ENCODE measurements at places on chromosomes 2 and 18.
A peak's percentile ranks its signal among the peaks of the same experiment; 100 is the strongest.

DNA sequence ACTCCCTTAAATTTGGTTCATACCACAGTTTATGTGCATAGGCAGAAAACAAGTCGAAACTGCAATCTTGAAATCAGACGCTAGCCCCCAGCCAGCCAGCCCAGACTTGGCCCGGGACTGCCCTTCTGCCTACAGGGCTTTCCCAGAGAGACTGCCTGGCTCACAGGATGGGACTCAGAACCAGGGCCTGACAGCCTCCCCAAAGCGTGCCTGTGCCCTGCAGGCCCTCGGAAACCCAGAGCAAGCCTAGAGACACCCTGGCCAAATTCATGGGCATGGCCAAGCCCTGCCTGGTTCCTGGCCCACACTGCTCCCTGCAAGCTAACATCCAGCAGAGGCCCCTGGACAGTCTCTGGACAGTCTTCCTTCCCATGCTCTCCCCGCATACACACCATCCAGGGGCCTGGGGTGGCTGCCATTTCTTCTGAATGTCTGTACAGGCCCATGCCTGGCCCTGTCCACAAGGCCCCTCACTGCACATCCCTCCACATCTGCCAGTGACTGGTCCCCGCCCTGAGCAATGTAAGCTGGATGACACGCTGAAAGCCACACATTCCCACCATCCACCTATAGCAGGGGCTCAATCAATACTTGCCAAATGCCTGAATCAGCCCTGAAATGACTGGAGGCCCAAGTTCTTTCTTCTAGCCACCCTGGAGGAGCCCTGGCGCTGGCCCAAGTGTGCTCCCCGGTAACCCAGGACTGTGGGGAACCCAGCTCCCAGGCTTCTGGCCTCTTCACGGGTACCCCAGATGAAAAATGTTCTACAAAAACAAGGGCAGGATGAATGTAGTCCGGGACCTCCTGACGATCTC is 73.1 kb downstream of the HDAC4 start:
- no peak for DNase-seq

DNA sequence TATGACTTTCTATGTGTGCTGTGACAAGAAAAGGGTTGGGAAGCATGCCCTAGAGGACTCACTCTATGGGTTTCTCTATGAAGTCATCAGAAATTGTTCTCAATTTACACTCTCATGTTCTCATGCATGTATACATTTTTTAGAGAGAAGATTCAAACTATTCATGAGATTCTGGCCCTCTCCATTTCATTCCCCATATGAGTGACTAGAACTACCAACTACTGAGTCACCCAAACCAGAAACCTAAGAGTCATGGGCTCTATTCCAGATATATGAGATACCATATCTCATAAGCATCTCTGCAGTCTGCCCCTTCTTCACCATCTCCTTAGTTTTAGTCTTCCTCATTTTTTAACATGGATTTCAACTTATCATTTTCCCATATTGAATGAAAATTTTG is 87.7 kb downstream of the EXOC6B start:
- no peak for DNase-seq

- no peak for DNase-seq
Observed at GRCh38 chr18:33923980-33924379, 300.7 kb downstream of the NOL4 start.

DNA sequence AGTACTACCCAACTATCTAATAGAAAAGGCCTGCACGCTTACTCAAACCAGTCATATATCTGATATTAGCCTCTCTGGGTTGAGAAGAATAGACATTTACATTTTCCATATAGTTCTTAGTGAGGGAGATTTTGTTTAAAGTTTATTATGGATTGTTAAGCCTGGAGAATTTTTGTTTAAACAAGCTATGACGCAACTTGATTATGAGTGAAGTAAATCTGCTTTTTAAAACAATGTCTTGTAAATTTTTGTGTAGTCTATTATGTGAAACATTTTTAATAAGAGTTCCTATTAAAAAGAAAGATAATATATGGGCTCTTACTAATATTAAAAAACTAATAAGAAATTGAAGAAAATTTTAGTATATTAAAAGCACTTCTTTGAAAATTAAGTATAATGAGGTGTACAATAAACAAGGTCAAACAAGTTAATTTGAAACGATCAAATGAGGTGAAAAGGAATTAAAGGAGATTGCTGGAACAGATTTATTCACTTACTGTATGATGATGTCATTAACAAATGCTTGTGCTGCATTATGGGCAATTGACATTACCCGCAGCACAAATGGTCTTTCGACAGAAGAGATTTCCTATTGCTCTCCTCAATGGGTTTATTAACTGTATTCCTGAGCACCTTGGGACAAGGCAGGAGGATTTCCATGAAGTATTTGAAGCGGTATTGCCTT is 229.2 kb upstream of the SMIM21 start:
- DNase-seq = no peak

DNA sequence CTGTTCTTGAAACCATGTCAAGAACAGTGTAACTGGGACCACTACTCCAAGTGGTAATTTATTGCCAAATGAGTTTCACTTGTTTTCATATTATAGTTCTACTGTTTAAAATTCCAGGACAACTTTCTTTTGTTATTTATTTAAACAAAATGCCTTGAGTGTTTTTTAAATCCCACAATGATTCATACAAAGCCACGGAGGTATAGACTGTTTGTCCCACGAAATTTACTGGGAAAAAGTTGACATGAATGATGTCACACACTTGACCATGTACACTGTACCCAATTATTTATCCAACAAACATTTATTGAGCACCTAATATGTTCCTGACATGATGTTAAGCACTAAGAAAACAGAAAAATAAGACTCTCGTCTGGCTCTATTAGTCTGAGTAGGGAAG is 243.9 kb upstream of the SIX2 start:
- DNase-seq = peak; percentile 40

DNA sequence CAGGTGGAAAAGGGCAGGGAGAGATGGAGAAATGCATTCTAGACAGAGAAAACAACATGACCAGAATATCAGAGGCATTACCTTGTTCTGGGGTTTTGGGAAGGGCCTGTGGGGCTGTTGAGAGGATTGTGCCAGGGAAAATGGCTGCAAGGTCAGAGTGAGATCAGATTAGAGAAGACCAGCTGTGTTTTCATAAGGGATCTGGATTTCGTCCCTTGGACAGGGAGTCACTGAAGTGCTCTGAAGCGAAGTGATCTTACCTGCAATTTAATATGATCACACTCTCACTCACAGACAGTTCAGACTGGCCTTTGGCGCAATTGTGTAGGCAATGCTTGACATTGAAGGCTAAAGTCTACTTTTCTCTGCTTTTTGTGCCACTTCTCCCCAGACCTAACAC is 20.3 kb upstream of the REG3G start:
- DNase-seq = no peak

DNA sequence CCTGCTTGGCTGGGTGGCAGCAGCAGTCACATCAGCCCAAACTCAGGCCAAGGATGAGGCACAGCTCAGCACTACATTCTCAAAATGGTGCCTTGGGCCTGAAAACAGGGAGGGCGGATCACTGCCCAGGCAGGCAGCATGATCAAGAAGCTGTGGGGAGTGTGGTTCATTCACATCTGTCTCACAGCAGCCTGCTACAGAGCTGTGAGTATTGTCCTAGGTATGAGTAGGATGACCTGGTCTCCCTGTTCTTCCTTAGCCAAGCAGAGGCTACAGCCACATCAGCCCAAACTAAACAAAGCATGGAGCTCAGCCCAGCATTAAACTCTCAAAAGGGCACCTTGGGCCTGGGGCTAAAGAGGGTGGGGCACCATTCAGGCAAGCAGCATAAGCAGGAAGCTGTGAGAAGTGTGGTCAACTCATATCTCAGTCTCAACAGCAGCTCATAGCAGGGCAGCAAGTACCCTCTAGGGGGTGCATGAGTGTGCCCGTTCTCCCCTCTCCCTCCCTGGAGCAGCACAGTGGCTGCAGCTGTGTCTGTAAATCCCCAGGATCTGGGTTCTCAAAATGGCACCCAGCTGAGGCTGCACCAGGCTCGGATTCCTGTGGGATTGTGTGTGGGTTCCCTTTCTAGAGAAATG is 139.6 kb downstream of the TRABD2A start:
- DNase-seq = peak; percentile 66

- DNase-seq = peak; percentile 31
Observed at GRCh38 chr2:24435391-24436316, 55.4 kb upstream of the NCOA1 start.

- DNase-seq = no peak
Observed at GRCh38 chr2:65055422-65056214, 598 bp upstream of the CEP68 start.

DNA sequence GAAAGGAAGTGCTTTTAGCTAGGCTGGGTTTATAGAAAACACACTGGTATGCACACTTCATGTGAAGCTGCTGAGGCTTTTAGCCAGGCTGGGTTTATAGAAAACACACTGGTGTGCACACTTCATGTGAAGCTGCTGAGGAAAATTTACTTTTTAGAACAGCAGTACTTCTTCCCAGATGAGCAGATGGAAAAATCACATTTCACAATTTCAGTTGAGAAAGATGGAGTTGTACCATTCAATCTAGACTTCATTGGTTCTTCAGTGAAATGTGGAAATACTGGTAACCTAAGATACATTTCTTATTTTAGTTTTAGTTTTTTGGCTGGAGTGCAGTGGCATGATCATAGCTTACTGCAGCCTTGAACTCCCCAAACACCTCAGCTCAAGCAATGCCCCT is 11.1 kb downstream of the SNTG2 start:
- no peak for DNase-seq

DNA sequence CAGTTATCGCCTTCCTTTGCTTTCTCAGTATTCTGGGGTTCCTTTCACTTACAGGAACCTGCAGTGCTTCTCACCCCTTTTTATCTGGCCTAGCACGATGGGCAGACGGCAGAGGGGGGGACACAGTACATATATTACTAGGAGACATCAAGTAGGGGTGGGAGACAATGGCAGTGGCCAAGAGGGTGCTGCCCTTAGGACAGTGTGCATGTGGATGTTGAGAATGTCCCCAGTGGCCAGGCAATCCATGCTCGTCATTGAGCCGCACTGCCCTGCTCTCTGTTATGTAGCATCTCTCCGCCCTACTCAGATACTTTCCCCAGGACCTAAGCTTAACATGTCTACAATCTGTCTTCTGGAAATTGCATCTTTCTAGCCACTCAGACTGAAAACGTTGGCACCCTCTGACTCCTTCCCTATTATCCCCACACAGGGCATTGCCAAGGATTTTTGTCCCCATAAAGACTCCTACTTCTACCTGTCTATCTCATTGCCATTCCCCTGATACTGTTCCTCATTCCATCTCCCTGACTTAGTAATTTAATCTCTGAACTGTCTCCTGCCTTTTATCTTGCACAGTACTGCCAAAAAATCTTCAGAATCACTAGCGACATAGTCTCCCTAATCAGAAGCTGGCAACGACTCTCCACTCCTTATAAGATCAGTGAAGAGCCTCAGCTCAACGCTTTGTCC is 6.6 kb downstream of the DSG2 start:
- no peak for DNase-seq

DNA sequence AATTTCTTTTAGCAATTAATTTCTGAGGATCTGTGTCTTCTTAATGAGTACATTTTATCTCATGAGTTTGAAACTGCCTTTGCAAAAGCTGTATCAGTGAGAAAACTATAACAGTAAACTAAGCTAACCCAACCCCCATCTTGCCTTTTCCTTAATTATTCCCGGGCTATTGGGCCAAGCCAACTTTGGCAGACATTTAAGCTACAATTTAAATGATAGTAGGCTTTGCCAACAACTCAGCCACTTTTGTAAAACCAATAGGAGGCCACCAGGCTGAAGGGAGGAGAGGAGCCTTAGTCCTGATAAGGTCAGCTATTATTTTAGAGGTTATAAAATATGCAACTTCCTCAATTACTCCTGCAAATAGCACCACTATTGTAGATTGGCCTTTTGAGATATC is 218.0 kb upstream of the KCNJ3 start:
- DNase-seq = no peak

DNA sequence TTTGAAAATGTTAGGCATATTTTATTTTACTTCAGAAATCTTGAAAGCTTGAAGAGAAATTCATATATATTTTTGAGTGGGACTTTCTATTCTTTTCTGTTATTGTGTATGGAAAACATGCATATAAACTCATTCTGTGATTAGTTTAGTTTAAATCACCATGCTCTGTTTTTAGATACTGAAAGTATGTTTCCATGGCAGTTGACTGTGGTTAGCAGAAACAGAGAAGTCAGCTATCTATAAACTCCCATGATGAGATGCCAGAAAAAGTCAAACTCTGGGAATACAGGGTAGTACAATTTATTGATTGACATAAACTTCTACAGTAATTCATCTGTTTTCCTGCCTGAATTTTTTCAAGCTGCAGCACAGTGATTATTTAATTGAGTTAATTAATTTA is 905.3 kb upstream of the VRK2 start:
- DNase-seq = peak; percentile 33

GRCh38 chr2:158542577-158542976 is 85.8 kb downstream of the PKP4 start:
- DNase-seq = no peak

DNA sequence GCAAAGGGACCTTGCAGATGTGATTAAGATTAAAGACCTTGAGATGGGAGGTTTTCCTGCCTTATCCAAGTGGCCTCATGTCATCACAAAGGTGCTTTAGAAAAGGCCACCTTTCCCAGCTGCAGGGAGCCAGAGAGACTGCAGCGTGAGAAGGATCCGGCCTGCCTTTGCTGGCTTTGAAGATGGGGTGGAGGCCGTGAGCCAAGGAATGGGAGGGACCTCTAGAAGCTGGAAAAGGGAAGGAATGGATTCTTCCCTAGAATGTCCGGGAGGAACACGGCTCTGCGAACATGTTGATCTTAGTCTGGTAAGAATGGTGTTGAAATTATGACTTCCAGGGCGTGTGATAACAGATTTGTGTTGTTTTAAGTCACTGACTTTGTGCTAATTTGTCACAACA is 39.9 kb upstream of the CREG2 start:
- no peak for DNase-seq

DNA sequence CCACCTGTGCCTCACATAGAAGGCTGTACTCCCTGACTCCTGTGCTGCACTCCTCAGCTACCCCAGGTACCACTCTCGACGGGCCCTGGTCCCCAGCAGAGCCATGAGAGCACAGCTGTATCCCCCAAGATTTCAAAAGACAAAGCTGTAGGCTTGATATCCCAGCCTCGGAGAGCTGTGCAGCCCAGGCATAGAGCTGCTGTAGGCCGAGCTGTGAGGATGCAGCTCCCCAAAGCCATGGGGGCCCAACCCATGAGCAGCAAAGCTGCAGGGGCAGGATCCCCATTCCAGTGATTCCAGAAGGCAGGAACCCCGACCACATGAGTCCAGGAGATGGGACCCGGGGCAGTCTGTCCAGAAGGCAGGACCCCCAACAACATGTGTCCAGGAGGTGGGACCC is 123.8 kb upstream of the CBLN2 start:
- DNase-seq = no peak

- peak; percentile 85 for DNase-seq
Observed at GRCh38 chr18:10100941-10101701, 187.3 kb downstream of the VAPA start.

DNA sequence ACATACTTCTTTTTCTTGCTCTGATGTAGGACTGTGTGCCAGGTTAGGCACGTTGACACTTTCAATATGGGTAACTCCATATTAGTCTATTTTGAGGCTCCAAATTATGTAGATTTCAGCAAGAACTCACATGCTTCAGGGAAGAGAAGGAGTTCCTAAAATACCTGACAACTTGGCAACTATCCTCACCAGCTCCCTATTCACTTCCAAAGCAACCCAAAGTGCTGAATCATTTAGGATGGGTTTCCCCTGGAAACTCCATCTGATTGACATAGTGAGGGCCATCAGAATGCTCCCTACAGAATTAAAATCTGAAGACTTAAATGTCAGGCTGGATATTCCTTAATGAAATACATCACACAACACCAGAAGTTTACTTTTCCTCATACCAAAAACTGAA is 32.5 kb upstream of the NFU1 start:
- DNase-seq = no peak

Measured in M059J (cell line).